ENCODE measurements at places on chromosomes 5 and 9.

GRCh38 chr5:175902026-175902425, 30.6 kb downstream of the CPLX2 start:
- no peak for DNase-seq

- DNase-seq: no peak
Observed at GRCh38 chr9:120857481-120857880, 14.8 kb upstream of the PSMD5 start.

GRCh38 chr9:109050444-109050843, 37.1 kb upstream of the CTNNAL1 start:
- no peak for DNase-seq

- peak; percentile 70 for DNase-seq
Observed at GRCh38 chr5:83360573-83360972, 111.0 kb upstream of the VCAN start.

- no peak for DNase-seq
Observed at GRCh38 chr9:72480921-72481320, 40.5 kb upstream of the TMC1 start.

- no peak for DNase-seq
Observed at GRCh38 chr5:173099461-173099860, 43.3 kb downstream of the CREBRF start.

GRCh38 chr9:97900738-97901565, 21.3 kb downstream of the TRMO start:
- DNase-seq: peak; percentile 36

DNA sequence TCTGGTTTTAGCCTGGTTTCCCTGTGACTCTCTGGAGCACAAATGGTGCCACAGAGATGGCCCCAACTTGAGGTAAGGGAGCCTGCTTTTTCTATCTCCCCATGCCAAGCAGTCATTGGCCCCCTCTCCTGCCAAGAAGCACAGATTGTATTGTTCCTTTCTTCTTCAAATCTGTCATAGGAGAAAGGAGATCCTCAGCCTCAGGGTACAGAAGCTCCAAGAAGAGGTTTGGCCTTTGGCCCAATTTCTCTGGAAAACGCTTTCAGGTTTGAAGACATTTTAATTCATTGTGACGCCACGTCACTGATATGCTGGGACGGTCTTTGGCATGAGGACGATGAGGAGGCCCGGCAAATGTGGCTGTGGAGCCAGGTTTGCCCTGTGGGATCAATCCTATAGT, 29.2 kb upstream of the PANK3 start:
- no peak for DNase-seq

GRCh38 chr9:114276908-114277821, 45.7 kb upstream of the ORM1 start:
- peak; percentile 69 for DNase-seq

GRCh38 chr9:7961076-7961475, 161.5 kb upstream of the DMAC1 start:
- no peak for DNase-seq

DNA sequence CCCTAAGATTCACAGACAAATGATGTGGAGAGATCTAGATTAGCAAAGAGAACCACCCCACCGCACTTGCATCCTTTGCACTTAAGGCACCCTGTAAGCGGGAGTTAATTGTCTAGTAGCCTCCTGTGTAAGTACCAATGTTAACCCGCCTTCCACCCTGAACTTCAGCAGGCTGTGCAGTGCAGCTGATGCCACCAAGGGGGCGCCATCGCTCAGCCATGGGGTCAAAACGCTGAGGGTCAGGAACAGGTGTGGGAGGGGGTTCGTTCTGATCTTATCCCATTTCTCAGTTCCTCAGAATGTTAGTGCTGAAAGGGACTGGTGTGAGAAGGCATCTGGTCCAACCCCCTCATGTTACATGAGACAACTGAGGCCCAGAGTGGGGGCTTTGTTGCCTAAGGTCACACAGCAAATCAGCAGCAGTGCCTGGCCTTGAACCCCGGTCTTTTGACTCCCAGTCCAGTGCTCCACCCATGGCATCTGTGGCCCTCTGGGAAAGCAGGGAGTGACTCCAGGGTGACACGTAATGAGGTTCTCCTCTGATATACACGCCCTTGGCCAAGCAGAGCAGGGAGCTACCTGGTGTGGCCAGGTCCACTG, 57.3 kb downstream of the CYFIP2 start:
- DNase-seq: no peak

DNA sequence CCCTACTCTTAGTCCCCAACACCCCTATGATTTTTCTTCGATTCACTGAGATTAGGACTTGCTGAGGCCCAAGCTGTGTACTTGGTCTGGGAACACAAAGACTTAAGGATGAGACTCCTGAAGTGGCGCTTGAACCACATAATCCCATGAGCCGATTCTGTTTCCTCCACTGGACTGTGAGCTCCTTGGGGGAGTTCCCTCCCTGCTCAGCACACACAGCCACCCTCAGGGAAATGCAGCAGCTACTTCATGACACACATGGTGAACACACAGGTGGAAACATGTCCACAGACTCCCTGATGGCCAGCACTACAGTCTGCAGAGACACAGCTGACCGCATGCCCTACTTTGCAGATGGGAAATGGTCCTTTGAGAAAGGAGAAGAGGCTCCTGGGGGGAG, 101.1 kb downstream of the C5orf15 start:
- no peak for DNase-seq

DNA sequence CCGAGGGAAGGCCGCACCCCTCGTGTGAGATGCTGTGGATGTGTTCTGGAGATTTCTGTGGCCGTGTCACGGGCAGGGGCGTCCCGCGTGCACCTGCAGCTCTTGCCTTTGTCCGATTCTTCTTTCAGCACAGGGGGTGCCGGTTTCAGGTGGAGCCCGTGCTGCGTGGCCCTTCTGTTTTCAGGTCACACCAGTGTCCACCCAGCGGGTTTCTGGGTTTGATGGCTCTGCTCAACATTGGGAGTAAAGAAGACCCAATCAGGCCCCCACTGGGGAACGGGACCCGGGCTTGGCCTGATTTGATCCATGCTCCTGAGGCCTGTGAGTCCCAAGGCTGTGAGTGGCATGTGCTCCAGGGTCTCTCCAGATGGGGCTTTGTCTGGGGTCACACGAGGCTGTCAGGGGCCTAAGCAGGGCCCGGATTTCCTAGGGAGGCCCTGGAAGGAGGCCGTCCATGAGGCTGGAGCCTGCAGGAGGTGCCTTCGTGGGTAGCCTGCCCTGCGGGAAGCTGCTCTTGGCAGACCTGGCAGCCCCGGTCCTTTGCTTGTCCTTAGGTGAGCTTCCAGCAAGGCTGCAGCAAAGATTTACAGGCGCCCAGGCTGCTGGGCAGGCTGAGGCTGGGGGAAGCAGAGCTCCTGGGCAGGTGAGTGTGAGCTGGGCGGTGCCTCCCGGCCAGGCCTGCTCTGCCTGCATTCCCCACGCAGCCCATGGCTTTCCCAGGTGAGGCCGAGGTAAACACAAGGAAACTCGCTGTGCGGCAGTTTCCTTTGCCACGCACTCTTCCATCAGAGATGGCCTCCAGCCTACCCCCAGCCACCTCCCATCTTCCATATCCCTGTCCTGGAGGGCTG, 12.8 kb downstream of the MRPL36 start:
- no peak for DNase-seq

GRCh38 chr5:42858687-42859086, 47.0 kb upstream of the SELENOP start:
- DNase-seq: no peak
